Adrenal gland (tissue), 19 donors: ENCODE measurements at places on chromosomes 4 and X. TPM values are rescaled to one million over a fixed set of nuclear protein-coding genes. Genes with fewer than 3 reads are reported as not detected.

Gene ASB12
- polyA plus RNA-seq: 0.46 TPM

Gene TMPRSS11D
- polyA plus RNA-seq: not detected

Gene SMARCAD1
- 30.8 TPM for polyA plus RNA-seq

Gene ARHGAP6
- 1.7 TPM for polyA plus RNA-seq
